ENCODE measurements at places on chromosomes 11 and 22.
A peak's percentile ranks its signal among the peaks of the same experiment; 100 is the strongest.

GRCh38 chr11:74013141-74013540, 4.3 kb upstream of the UCP3 start:
- no peaks in the 10 kb centered on the region for H3K36me3 ChIP-seq
- H3K27me3 ChIP-seq = no peaks in the 10 kb centered on the region
- no peak for DNase-seq
- H3K4me3 ChIP-seq = peak overlapping the region; percentile 49
- no peak overlapping the region for H3K27ac ChIP-seq
- H3K4me1 ChIP-seq = peaks cover 80% of the 10 kb centered on the region

DNA sequence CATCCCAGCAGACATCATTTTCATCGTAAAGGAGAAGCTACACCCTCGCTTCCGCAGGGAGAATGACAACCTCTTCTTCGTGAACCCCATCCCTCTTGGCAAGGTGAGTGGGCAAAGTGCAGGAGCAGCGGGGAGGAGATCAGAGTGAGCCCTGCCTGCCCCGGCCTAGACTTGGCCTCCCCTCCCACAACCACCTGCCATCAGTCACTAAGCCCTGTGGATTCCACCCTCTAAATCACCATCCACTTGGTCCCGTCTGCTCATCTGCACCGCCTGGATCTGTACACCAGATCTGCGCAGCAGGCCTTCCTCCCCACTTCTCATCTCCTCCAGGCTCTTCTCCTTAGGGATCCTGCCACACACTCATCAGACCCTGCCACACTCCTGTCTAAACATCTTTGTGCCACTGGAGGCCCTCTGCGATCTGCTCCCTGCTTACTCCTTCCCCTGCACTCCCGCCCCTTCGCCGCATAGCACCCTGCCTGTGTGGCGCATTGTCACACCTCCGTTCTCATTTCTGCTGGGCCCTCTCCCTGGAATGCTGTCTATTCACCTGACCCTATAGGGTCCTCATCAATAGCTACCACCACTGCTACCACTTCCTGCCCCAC, 14.2 kb downstream of the UCP2 start:
- peaks cover 75% of the 10 kb centered on the region for H3K4me1 ChIP-seq
- DNase-seq = no peak
- H3K4me3 ChIP-seq = peak overlapping the region; percentile 52
- peak overlapping the region; percentile 99 for H3K27ac ChIP-seq
- no peaks in the 10 kb centered on the region for H3K27me3 ChIP-seq

- DNase-seq = no peak
- H3K36me3 ChIP-seq = no peaks in the 10 kb centered on the region
- no peaks in the 10 kb centered on the region for H3K27me3 ChIP-seq
- H3K4me1 ChIP-seq = no peaks in the 10 kb centered on the region
- no peak overlapping the region for H3K4me3 ChIP-seq
Observed at GRCh38 chr22:29693671-29694070, 26.1 kb upstream of the CABP7 start.

- no peaks in the 10 kb centered on the region for H3K36me3 ChIP-seq
- H3K27ac ChIP-seq = no peak overlapping the region
- no peaks in the 10 kb centered on the region for H3K4me1 ChIP-seq
- no peak for DNase-seq
- peaks cover 10% of the 10 kb centered on the region for H3K27me3 ChIP-seq
Observed at GRCh38 chr11:112694245-112694644, 267.0 kb upstream of the NCAM1 start.

DNA sequence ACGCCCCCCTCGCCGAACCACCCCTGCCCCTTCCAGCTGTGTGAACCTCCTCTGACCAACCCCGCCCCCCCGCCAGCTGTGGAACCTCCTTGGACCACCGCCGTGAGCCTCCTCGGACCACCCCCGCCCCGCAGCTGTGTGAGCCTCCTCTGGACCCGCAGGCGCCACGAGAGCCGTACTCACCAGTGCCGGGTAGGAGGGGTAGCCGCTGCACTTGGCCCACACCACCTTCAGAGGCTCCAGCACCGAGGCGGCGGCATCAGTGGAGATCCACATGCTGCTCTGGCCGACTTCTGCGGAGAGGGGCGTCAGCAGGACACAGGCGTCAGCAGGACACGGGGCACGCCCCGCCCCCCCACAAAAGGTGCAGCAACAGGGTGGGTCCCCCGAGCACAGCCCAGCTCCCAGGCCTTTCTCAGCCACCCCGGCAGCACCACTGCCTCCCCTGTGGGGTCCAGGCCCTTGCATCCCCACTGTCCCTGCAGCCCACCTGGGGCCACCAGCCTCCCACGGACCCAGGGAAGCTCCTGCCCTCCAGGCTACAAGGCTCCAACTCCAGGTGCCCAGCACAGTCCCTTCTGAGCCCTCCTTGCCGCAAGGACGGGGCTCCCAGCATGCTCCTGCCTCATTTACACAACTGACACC, 51.7 kb downstream of the BRD1 start:
- H3K27ac ChIP-seq = no peak overlapping the region
- H3K4me1 ChIP-seq = peaks cover 20% of the 10 kb centered on the region
- no peak overlapping the region for H3K4me3 ChIP-seq
- DNase-seq = no peak

GRCh38 chr11:68598816-68599653, 85.3 kb upstream of the GAL start:
- no peak overlapping the region for H3K4me3 ChIP-seq
- H3K36me3 ChIP-seq = peaks cover 54% of the 10 kb centered on the region
- H3K4me1 ChIP-seq = peaks cover 10% of the 10 kb centered on the region
- no peaks in the 10 kb centered on the region for H3K27me3 ChIP-seq
- no peak for DNase-seq

DNA sequence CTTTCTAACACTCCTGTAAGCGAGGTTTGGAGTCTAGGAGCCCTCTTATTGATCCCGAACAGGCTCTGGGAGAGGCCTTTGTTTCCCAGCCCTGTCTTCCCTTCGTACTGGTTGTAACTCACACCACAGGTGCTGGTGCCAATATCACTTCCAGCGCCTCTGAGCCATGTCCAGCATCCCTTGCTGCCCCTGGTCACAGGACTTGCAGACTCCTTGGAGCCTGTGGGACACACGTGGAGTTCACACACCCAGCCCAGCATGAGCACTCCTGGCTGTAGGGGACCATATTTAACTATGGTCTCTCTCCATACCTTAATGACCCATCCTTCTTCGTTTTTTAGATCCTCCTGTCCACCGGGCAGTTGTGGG, 2.2 kb downstream of the ZBTB16 start:
- no peak overlapping the region for H3K27ac ChIP-seq
- peaks cover 16% of the 10 kb centered on the region for H3K36me3 ChIP-seq
- peaks cover 38% of the 10 kb centered on the region for H3K27me3 ChIP-seq
- peak overlapping the region; percentile 95 for H3K4me3 ChIP-seq
- no peak for DNase-seq
- H3K4me1 ChIP-seq = peaks cover 12% of the 10 kb centered on the region
